ENCODE measurements at places on chromosomes 7 and 10.

- H3K4me1 ChIP-seq, result no peaks in the 10 kb centered on the region
- H3K36me3 ChIP-seq, result no peaks in the 10 kb centered on the region
- no peak overlapping the region for H3K27ac ChIP-seq
Measured at GRCh38 chr7:66837007-66837406, 84.0 kb upstream of the TMEM248 start.

GRCh38 chr10:14918964-14919363 lies 34.9 kb downstream of the DCLRE1C start:
- no peaks in the 10 kb centered on the region for H3K27me3 ChIP-seq
- peak; percentile 69 for DNase-seq
- H3K4me3 ChIP-seq, result no peak overlapping the region
- peaks cover 28% of the 10 kb centered on the region for H3K36me3 ChIP-seq
- H3K4me1 ChIP-seq, result peaks cover 15% of the 10 kb centered on the region

- DNase-seq, result no peak
- H3K36me3 ChIP-seq, result no peaks in the 10 kb centered on the region
- no peak overlapping the region for H3K27ac ChIP-seq
- H3K27me3 ChIP-seq, result no peaks in the 10 kb centered on the region
- H3K4me1 ChIP-seq, result no peaks in the 10 kb centered on the region
Measured at GRCh38 chr10:54843085-54843646, 42.1 kb upstream of the PCDH15 start.

DNA sequence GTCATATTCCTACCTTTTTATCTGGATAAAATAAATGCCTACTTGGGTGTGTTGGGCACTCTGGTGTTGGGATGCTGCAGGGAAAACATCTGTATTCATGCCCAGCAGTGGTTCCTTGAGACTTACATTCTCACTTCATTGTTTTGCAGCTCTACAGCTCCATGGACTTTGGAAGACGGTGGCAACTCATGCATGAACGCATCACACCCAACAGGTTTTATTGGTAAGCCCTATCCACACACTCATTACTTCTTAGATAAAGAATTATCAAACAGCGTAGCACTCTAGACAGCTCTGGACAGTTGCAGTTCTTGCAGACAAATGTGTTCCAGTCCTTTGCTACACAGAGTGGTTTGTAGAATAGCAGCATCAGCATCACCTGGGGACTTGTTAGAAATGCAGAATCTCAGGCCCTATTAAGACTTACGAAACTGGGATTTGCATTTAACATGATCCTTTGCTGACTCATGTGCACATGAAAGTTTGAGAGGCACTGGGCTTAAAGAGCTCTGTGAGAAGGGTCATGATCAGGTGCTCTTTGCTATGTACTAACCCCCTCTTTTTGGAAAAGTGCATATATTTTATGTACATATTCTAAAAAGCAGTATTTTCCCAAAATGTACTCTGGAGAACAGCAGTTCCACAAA lies 401.9 kb downstream of the SORCS3 start:
- H3K4me3 ChIP-seq, result peak overlapping the region; percentile 0
- DNase-seq, result peak; percentile 88
- H3K4me1 ChIP-seq, result peaks cover 46% of the 10 kb centered on the region
- H3K27me3 ChIP-seq, result no peaks in the 10 kb centered on the region

GRCh38 chr7:36723951-36724664 lies at the start of gene AOAH:
AOAH (minus strand) TSS chr7:36724494; CDS start chr7:36724148, 346 bp downstream.
- H3K4me3 ChIP-seq, result no peak within 1 kb of the TSS
- H3K36me3 ChIP-seq, result no peaks in the 10 kb centered on the region
- peak; percentile 50 for DNase-seq
- H3K27me3 ChIP-seq, result no peaks in the 10 kb centered on the region
- no peak within 1 kb of the TSS for H3K27ac ChIP-seq
- no peaks in the 10 kb centered on the region for H3K4me1 ChIP-seq

GRCh38 chr7:130107949-130108674 lies 37.8 kb downstream of the KLHDC10 start:
- no peak overlapping the region for H3K27ac ChIP-seq
- DNase-seq, result no peak
- peaks cover 18% of the 10 kb centered on the region for H3K4me1 ChIP-seq
- H3K27me3 ChIP-seq, result no peaks in the 10 kb centered on the region

DNA sequence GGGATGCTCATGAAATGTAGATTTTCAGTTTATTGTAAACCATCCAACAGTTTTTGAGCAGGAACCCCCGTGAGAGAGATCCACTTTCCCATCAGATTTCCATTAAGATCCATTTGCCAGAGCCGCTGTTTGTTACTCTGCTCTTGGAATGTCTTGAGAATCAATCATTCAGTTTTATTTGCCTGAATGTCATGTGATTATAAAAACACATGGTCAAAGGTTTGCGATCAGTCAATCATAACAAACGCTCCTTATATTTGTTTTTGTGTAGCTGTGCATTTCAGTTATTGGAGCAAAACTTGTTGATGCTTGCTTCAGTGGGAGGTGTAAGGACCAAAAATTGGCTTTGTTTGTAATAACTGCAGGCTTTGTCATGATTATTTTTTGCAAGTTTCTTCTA lies 155.8 kb upstream of the RHOBTB1 start:
- H3K27ac ChIP-seq, result no peak overlapping the region
- H3K4me3 ChIP-seq, result no peak overlapping the region
- H3K36me3 ChIP-seq, result no peaks in the 10 kb centered on the region
- peaks cover 14% of the 10 kb centered on the region for H3K4me1 ChIP-seq

GRCh38 chr7:2638224-2638991 lies 6.6 kb downstream of the TTYH3 start:
- no peak for DNase-seq
- H3K27me3 ChIP-seq, result peaks cover 86% of the 10 kb centered on the region
- H3K27ac ChIP-seq, result no peak overlapping the region
- H3K4me3 ChIP-seq, result no peak overlapping the region
- no peaks in the 10 kb centered on the region for H3K36me3 ChIP-seq
- no peaks in the 10 kb centered on the region for H3K4me1 ChIP-seq

- no peaks in the 10 kb centered on the region for H3K4me1 ChIP-seq
- no peak overlapping the region for H3K27ac ChIP-seq
- no peaks in the 10 kb centered on the region for H3K27me3 ChIP-seq
- DNase-seq, result no peak
Measured at GRCh38 chr7:158924956-158925355, 68.6 kb downstream of the DYNC2I1 start.

GRCh38 chr10:82890573-82890972 lies 1015.6 kb downstream of the NRG3 start:
- no peak overlapping the region for H3K4me3 ChIP-seq
- no peak overlapping the region for H3K27ac ChIP-seq
- no peaks in the 10 kb centered on the region for H3K36me3 ChIP-seq
- no peaks in the 10 kb centered on the region for H3K4me1 ChIP-seq
- DNase-seq, result no peak

DNA sequence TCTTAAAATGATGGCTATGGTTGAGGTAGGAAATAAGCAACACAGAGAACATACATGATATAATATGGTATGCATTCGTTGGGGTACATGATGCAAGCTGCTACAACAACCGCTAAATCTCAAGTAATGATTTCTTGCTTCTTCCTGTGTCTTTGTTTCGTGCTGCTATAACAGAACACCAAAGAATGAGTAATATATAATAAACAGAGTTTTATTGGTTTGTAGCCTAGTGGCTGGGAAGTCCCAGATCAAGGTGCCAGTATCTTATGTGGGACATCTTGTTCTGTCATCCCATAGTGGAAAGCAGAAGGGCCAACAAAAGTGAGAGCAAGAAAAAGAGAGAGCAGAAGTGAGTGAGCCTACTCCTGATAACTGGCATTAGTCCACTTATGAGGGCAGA lies 689.7 kb downstream of the SUGCT start:
- no peaks in the 10 kb centered on the region for H3K4me1 ChIP-seq
- DNase-seq, result no peak
- no peaks in the 10 kb centered on the region for H3K27me3 ChIP-seq
- no peak overlapping the region for H3K4me3 ChIP-seq
- no peak overlapping the region for H3K27ac ChIP-seq
- H3K36me3 ChIP-seq, result no peaks in the 10 kb centered on the region

DNA sequence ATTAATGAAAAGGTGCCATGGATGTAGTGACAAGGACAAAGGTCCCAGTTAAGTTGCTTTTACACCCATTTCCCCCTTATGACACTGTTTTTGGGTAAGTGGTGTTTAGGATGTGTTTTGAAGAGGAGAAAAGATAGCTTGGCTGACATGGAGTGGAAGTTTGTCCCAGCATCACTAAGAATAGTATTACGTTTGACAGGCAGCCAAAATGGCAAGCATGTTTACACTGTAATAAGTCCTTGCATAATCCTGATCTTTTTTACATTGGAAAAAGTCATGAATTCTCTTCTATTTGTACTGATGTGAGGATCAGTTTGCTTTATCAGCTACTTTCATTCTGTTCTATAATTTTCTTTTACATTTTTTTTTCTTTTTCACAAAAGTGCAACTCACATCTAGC lies 137.8 kb downstream of the CHRM2 start:
- DNase-seq, result no peak
- no peak overlapping the region for H3K27ac ChIP-seq
- H3K27me3 ChIP-seq, result no peaks in the 10 kb centered on the region
- H3K36me3 ChIP-seq, result no peaks in the 10 kb centered on the region
- H3K4me3 ChIP-seq, result no peak overlapping the region

GRCh38 chr7:17126413-17127268 lies 171.8 kb upstream of the AHR start:
- peaks cover 13% of the 10 kb centered on the region for H3K4me1 ChIP-seq
- no peaks in the 10 kb centered on the region for H3K27me3 ChIP-seq
- H3K4me3 ChIP-seq, result no peak overlapping the region
- no peak overlapping the region for H3K27ac ChIP-seq
- no peak for DNase-seq
- no peaks in the 10 kb centered on the region for H3K36me3 ChIP-seq

- DNase-seq, result peak; percentile 82
- peak overlapping the region; percentile 70 for H3K4me3 ChIP-seq
- no peaks in the 10 kb centered on the region for H3K36me3 ChIP-seq
- H3K27me3 ChIP-seq, result no peaks in the 10 kb centered on the region
- peak overlapping the region; percentile 55 for H3K27ac ChIP-seq
Measured at GRCh38 chr7:7761340-7761973, 43.0 kb upstream of the RPA3 start.

DNA sequence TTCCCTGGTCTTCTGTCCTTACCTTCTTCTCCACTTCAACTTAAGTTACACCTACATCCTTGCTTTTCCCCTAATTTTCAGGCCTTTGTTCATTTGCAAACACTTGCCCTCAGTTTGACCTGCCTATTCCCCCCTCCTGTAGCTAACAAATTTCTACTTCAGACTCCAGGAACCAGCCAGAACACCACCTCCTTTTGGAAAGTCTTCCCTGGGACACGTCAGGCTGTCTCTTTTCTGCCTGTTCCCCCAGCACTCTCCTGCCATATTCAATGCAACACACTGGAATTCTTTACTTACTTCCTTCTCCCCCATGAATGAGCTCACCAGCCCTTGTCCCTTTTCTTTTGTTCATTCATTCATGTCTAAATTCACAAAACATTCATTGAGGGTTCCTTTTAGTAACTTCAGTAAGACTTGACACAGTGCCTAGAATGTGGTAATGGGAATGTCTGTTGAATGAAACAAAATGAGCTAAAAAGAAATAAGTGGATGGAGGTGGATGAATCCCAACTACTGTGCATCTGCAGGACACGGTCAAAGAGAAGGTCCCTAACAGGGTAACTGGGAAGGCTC lies 478.0 kb downstream of the KCNMA1 start:
- no peak overlapping the region for H3K4me3 ChIP-seq
- H3K27ac ChIP-seq, result no peak overlapping the region
- H3K4me1 ChIP-seq, result no peaks in the 10 kb centered on the region
- no peaks in the 10 kb centered on the region for H3K27me3 ChIP-seq
- H3K36me3 ChIP-seq, result no peaks in the 10 kb centered on the region

- H3K4me3 ChIP-seq, result no peak overlapping the region
- no peak overlapping the region for H3K27ac ChIP-seq
- H3K36me3 ChIP-seq, result no peaks in the 10 kb centered on the region
Measured at GRCh38 chr10:131702531-131703356, 198.1 kb upstream of the PPP2R2D start.

- H3K4me1 ChIP-seq, result no peaks in the 10 kb centered on the region
- H3K27ac ChIP-seq, result no peak overlapping the region
- DNase-seq, result no peak
- no peaks in the 10 kb centered on the region for H3K27me3 ChIP-seq
- no peak overlapping the region for H3K4me3 ChIP-seq
Measured at GRCh38 chr7:111513566-111513965, 48.7 kb downstream of the IMMP2L start.

- H3K4me3 ChIP-seq, result no peak overlapping the region
- H3K27me3 ChIP-seq, result no peaks in the 10 kb centered on the region
- no peak overlapping the region for H3K27ac ChIP-seq
Measured at GRCh38 chr7:18037609-18038008, 10.0 kb upstream of the PRPS1L1 start.

- H3K36me3 ChIP-seq, result no peaks in the 10 kb centered on the region
- DNase-seq, result no peak
- no peak overlapping the region for H3K4me3 ChIP-seq
- H3K27me3 ChIP-seq, result no peaks in the 10 kb centered on the region
Measured at GRCh38 chr7:112213735-112214134, 7.2 kb downstream of the ZNF277 start.

- H3K4me1 ChIP-seq, result no peaks in the 10 kb centered on the region
- H3K36me3 ChIP-seq, result no peaks in the 10 kb centered on the region
- no peak overlapping the region for H3K27ac ChIP-seq
- H3K27me3 ChIP-seq, result no peaks in the 10 kb centered on the region
- no peak for DNase-seq
Measured at GRCh38 chr7:98227939-98228338, 16.7 kb downstream of the BHLHA15 start.

DNA sequence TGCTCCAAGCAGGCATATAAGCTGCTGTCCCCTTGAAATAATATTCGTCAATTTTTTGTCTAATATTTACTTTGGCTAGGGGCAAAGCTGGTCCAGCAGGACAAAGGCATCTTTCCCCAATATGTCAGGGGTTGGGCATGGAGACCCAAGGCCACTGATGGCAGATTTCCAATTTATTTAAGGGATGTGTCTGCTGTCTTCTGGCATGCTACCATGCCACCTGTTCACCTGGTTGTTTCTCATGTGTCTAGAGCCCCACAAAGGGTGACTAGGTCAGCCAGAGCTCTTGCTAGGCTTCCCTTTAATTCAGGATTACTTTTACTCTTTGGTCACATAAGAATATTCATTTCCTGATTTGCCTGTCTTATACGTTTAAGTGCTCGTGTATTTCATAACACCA lies 22.1 kb upstream of the SYPL1 start:
- no peak overlapping the region for H3K27ac ChIP-seq
- H3K4me3 ChIP-seq, result no peak overlapping the region
- H3K27me3 ChIP-seq, result no peaks in the 10 kb centered on the region
- no peak for DNase-seq
- no peaks in the 10 kb centered on the region for H3K36me3 ChIP-seq

DNA sequence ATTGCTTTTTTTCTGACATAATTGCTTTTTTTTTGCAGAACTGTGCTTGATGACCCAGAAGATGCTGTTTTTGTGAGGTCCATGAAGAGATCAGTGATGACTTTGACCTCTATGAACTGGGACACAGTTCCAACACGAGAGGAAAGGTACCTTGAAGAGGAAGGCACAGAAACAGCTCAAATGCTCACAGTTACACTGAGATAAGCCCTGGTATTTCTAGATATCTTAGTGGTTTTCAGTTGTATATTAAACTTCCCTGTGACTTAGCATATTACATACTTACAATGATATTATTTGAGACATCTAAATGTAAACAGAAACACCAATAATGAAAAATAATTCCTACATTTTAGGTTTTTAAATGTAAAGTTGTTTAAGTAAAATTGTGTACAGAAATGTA lies 54.7 kb downstream of the LRRC72 start:
- no peak overlapping the region for H3K27ac ChIP-seq
- H3K4me3 ChIP-seq, result no peak overlapping the region
- H3K36me3 ChIP-seq, result no peaks in the 10 kb centered on the region
- no peaks in the 10 kb centered on the region for H3K27me3 ChIP-seq
- no peaks in the 10 kb centered on the region for H3K4me1 ChIP-seq
- DNase-seq, result no peak

GRCh38 chr7:54485044-54485443 lies 57.1 kb upstream of the VSTM2A start:
- DNase-seq, result no peak
- H3K4me1 ChIP-seq, result no peaks in the 10 kb centered on the region
